ENCODE measurements at places on chromosomes 16 and 17. TPM values are rescaled to one million over a fixed set of nuclear protein-coding genes. Genes with fewer than 3 reads are reported as not detected.

GRCh38 chr16:87620201-87620495 lies 17.8 kb downstream of the JPH3 start:
- no peak overlapping the region for H3K4me3 ChIP-seq
- H3K4me1 ChIP-seq: no peaks in the 10 kb centered on the region
- H3K36me3 ChIP-seq: no peaks in the 10 kb centered on the region
- DNase-seq: no peak
- no peak overlapping the region for H3K27ac ChIP-seq
- peaks cover 33% of the 10 kb centered on the region for H3K27me3 ChIP-seq

GRCh38 chr17:80124351-80124981 lies 22.5 kb downstream of the EIF4A3 start:
- H3K27me3 ChIP-seq: peaks cover 8% of the 10 kb centered on the region
- H3K4me1 ChIP-seq: no peaks in the 10 kb centered on the region
- DNase-seq: no peak
- H3K27ac ChIP-seq: no peak overlapping the region

GRCh38 chr16:35102780-35103403 lies 1643.5 kb downstream of the TP53TG3F start:
- no peaks in the 10 kb centered on the region for H3K36me3 ChIP-seq
- H3K27ac ChIP-seq: no peak overlapping the region
- no peak for DNase-seq
- no peak overlapping the region for H3K4me3 ChIP-seq

GRCh38 chr17:7588553-7589203 lies 1.2 kb downstream of the SOX15 start:
- no peak for DNase-seq
- no peaks in the 10 kb centered on the region for H3K27me3 ChIP-seq
- H3K36me3 ChIP-seq: peaks cover 69% of the 10 kb centered on the region
- H3K4me1 ChIP-seq: peaks cover 19% of the 10 kb centered on the region

Gene CHST5
- 0.08 TPM for total RNA-seq

- no peaks in the 10 kb centered on the region for H3K4me1 ChIP-seq
- no peak overlapping the region for H3K4me3 ChIP-seq
- H3K36me3 ChIP-seq: no peaks in the 10 kb centered on the region
- no peak overlapping the region for H3K27ac ChIP-seq
- H3K27me3 ChIP-seq: no peaks in the 10 kb centered on the region
- DNase-seq: no peak
These were observed 15.0 kb upstream of the CPD start for GRCh38 chr17:30363715-30364202.

DNA sequence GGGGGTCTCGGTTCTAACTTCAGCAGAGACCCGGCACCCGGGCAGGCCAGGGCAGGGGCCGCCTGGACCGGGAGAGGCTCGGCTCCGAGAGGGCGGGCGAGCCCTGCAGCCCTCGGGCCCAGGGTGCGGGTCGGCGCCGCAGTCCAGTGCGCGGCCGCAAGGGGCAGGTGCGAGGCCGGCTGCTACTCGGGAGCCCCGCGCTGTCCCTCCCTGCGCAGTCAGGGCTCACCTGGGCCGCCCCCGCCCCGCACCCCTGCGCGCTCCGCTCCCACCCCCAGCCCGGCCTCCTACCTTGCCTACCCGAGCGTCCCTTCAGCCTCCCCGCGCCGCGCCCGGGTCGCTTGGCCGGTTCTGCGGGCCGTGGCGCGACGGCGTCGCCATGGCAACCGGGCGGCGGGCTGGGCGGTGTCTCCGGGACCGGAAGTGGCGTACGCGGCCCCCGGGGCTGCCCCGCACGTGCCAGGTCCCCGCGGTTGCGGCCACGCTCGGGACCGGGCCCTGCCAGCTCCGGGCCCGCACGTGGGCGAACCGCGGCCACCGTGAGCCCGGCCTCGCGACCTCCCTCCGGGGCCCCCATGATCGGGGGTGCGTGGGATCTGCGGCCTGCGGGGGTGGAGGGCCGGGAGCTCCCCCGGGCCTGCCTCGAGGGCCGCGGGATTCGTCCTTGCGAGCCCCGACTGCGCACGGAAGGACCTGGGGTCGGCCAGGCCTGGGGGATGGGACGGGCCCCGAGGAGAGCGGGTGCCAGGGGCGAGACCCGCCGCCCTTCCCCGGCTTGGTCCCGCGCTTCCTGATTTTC lies at the start of gene CYB561:
Gene CYB561, minus strand, starts transcription at position 353 of the 799 bp plus-strand sequence. CDS start 8,759 bp downstream, outside the sequence.
- peaks cover 3% of the 10 kb centered on the region for H3K36me3 ChIP-seq
- peaks cover 19% of the 10 kb centered on the region for H3K4me1 ChIP-seq
- no peaks in the 10 kb centered on the region for H3K27me3 ChIP-seq
- peak within 1 kb of the TSS; percentile 60 for H3K4me3 ChIP-seq

DNA sequence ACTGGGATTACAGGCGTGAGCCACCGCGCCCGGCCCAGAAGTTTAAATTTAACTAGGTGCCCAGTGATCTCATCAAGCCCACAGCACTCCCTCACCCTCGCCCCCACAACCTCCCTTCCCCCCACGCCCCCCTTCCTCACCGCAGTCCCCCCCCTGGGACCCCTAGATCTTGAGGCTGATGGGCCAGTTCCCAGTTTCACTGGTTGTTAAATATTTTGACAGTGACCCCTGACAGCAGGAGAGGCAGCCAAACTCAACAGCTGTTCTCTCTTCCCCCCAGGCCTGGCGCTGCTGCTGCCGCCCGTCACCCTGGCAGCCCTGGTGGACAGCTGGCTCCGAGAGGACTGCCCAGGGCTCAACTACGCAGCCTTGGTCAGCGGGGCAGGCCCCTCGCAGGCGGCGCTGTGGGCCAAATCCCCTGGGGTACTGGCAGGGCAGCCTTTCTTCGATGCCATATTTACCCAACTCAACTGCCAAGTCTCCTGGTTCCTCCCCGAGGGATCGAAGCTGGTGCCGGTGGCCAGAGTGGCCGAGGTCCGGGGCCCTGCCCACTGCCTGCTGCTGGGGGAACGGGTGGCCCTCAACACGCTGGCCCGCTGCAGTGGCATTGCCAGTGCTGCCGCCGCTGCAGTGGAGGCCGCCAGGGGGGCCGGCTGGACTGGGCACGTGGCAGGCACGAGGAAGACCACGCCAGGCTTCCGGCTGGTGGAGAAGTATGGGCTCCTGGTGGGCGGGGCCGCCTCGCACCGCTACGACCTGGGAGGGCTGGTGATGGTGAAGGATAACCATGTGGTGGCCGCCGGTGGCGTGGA lies 15.6 kb downstream of the QPRT start:
- H3K4me3 ChIP-seq: no peak overlapping the region
- H3K4me1 ChIP-seq: no peaks in the 10 kb centered on the region
- DNase-seq: no peak
- H3K27ac ChIP-seq: no peak overlapping the region
- H3K27me3 ChIP-seq: no peaks in the 10 kb centered on the region

DNA sequence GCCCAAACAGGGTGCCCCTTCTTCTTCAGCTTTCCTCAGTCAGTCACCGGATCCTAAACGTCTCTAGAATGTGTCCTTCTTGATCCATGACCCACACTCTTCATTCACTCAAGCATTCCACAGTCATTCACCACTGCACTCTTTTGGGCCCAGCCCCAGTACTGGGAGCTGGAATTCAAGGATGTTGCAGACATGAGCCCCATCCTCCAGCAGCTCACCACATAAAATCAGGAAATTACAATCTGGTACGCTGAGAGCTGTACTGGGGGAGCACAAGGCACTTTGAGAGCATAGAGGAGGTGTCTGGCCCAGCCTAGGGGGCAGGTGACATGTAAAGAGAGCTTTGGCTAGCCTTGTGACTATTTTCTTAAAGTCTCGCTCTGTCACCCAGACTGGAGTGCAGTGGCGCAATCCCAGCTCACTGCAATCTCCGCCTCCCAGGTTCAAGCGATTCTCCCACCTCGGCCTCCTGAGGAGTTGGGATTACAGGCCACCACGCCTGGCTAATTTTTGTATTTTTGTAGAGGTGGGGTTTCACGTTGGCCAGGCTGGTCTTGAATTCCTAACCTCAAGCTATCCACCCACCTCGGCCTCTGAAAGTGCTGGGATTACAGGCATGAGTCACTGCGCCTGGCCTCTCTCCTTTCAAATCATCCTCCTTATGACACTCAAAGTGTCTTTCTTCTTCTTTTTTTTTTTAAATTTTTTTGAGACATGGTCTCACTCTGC lies 18.7 kb downstream of the CES4A start:
- no peaks in the 10 kb centered on the region for H3K36me3 ChIP-seq
- DNase-seq: no peak
- H3K27ac ChIP-seq: no peak overlapping the region
- H3K4me1 ChIP-seq: peaks cover 13% of the 10 kb centered on the region

GRCh38 chr17:42708588-42708987 lies 26.3 kb downstream of the CNTNAP1 start:
- no peaks in the 10 kb centered on the region for H3K27me3 ChIP-seq
- no peak overlapping the region for H3K27ac ChIP-seq
- no peaks in the 10 kb centered on the region for H3K4me1 ChIP-seq
- H3K36me3 ChIP-seq: peaks cover 25% of the 10 kb centered on the region
- DNase-seq: no peak

GRCh38 chr16:59535298-59535697 lies 801.2 kb upstream of the GOT2 start:
- no peaks in the 10 kb centered on the region for H3K36me3 ChIP-seq
- H3K4me1 ChIP-seq: no peaks in the 10 kb centered on the region
- no peak overlapping the region for H3K27ac ChIP-seq
- no peak for DNase-seq

- DNase-seq: peak; percentile 83
- no peaks in the 10 kb centered on the region for H3K36me3 ChIP-seq
- H3K4me3 ChIP-seq: no peak overlapping the region
- H3K27ac ChIP-seq: peak overlapping the region; percentile 59
- H3K27me3 ChIP-seq: no peaks in the 10 kb centered on the region
These were observed 91.4 kb upstream of the TBX2 start for GRCh38 chr17:61307905-61308886.

Gene PYDC1
- total RNA-seq: not detected

- H3K4me1 ChIP-seq: no peaks in the 10 kb centered on the region
- no peak overlapping the region for H3K4me3 ChIP-seq
- no peaks in the 10 kb centered on the region for H3K27me3 ChIP-seq
These were observed 12.7 kb upstream of the KRT23 start for GRCh38 chr17:40950176-40950575.

All from SJSA1 (cell line).